ENCODE measurements at places on chromosomes 5 and 9.
A peak's percentile ranks its signal among the peaks of the same experiment; 100 is the strongest.

GRCh38 chr5:43422143-43422542 lies 10.0 kb upstream of the CCL28 start:
- ATAC-seq, result no peak

DNA sequence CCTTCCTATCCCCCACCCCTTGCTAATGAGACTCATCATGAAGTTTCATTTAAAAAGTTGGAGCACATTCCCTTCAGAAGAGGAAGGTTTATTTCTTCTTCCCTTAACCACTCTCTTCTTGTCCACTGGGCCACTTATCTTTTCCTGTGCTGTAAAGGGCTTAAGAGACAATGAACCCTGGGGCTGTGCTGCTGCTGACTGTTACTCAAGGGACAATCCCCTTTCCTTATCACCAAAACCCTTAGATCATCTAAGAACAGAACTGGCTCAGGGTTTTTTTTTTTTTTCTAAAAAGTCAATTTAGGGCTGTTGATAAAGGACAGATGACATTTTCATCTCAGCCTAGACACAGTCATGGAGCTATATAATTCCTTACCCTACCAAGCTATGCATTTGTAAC lies 29.6 kb downstream of the CAPSL start:
- ATAC-seq, result peak; percentile 29

DNA sequence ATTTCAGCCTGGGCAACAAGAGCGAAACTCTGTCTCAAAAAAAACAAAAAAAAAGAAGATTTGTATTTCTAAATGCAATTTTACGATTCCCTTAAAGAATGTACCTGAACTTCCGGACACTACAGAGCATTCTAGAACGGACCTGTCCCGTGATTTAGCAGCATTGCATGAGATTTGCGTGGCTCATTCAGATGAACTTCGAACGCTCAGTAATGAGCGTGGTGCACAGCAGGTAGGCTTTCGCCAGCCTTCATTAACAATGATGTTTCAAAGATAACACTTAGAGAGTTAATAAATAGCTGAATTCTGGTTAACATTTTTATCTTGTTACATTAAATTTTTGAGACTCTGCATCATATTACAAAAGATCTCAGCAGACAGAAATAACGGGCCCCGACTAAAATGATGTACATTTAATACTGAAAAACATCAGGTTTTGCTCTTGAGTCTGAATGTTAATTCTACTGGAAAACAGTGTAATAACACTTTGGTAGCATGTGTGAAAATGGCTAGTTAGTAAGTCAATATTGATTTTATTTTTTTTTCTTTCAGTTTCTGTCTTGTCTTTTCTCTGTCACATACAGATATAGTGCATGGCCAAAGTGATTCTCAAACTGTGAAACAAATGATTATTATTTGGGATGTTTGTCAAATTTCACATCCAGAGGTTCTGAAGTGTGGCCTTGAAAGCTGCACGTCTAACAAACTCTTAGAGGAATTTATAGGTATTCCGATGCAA lies 23.3 kb downstream of the CCNH start:
- ATAC-seq, result no peak

DNA sequence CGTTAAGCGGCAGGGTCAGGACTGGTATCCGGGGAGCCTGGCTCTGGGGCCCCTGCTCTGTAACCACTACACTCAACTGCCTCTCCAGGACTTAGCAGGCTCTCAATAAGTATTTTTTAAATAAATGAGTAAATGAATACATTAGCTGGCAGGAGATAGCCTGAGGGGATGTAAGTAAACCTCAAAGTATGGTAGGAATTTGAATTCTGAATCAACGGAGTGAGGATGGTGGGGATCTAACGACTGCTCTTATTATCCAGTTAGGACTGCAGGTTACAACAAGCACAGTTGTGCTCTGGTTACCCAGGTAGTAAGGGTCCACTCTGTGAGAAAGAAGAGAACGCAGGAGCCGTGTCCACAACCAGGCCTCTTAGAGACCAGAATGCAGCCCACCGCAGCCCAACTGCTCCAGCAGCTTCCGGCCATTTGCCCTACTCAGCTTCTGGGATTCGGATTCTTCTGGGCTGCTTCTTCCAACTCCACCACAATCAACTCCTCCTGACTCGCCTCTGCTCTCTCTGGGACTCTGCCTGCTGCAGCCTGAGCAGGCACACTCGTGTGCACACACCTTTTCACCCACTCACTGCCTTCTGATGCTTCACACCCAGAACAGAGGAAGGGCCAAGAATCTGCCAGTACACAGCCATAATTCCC lies 52.6 kb downstream of the MED27 start:
- no peak for ATAC-seq

DNA sequence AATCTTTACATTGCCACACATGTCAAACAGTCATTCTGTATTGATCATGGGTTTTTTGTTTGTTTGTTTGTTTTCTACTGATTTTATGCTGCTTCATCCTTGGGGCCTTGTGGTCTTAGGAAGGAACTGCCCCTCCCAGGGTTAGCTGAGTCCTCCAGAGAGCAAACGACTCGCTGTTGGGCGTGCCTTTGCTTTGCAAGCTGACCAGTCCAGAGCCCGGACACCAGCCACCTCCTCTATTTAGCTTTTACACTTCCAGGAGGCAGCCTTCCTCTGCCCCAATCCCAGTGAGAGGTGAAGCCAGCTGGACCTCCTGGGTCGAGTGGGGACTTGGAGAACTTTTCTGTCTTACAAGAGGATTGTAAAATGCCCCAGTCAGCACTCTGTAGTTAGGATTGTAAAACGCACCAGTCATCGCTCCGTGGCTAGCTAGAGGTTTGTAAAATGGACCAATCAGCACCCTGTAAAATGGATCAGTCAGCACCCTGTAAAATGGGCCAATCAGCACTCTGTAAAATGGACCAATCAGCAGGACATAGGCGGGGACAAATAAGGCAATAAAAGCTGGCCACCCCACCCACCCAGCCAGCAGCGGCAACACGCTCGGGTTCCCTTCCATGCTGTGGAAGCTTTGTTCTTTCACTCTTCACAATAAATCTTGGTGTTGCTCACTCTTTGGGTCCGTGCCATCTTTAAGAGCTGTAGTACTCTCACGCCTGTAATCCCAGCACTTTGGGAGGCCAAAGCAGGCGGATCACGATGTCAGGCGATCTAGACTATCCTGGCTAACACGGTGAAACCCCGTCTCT lies 154.4 kb downstream of the ERCC6L2 start:
- ATAC-seq, result no peak

DNA sequence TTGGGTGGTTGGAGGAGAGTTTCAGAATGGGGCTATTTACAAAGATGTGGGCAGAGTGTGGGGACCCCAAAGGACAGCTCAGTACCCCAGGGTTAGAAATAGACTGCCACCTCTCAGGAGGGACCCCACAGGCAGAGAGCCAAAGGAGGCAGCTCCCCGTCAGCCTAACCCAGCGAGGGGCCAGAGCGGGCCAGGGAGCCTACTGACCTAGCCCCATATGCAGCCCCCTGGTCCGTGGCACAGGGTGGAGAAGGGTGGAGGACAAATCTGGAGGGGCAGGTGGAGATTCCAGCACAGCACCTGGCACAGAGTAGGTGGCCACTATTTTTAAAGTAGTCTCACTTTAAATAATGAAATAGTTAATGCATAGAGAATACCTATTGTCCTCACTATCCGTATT lies 67.2 kb upstream of the ANGPTL2 start:
- no peak for ATAC-seq

DNA sequence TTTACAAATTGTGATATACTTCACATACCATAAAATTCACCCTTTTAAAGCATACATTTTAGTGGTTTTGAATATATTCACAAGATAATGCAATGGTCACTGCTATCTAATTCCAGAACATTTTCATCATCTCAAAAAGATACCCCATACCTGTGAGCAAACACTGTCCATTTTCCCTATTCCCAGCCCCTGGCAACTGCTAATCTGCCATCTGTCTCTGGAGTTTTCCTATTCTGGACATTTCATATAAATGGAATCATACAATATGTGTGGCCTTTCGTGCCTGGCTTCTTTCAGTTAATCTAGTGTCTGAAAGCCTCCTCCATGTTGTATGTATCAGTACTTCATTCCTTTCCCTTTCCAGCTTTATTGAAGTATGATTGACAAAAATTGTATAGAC lies 14.7 kb downstream of the SNX30 start:
- ATAC-seq, result no peak

DNA sequence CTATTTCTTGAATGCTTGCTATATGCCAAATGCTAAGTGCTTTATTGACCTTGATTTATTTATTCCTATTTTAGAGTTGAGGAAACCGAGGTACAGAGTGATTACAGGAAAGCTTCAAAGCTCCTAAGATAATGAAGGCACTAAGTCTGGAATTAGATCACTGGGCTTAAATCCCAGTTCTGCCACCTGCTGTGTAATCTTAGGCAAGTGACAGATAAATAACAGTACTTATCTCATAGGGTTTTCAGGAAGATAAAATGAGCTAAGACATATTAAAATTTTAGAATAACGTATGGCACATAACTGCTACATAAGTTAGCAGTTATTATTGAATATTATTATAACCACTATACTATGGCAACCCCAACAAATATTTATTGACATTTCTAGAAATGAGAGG lies 843.8 kb downstream of the DTWD2 start:
- no peak for ATAC-seq

- ATAC-seq, result peak; percentile 61
Measured at GRCh38 chr5:159427180-159428012, 97.1 kb upstream of the IL12B start.

DNA sequence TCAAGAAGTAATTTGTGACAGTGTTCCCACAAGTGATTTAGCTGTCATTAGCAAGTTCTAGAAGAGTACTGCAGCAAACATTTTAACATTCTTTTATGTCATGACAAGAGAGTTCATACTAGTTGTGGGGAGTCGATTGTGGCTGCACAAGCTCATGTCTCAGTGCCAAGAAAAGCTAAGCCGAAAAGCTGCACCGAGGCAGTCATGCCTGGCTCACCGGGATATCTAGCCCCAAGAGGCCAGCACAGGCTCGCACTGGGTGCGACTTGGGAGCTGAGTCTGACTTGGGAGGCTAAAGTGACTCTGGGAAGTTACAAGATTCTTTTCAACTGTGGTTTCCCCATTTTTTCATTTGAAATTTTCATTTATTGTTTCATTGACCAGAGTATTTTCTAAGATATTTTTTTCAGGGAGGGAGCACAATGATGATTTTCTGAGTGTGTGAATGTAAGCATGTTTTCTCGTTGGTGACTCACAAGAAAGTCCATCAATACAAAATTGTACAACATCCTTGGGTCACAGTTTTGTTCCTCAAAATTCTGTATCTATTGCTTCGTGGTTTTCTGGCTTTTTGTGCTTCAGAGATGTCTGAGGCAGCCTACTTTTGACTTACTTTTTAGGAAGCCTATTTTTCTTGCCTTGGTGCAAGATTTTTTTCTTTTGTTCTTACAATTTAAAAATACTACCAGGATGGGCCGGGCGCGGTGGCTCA lies 18.7 kb downstream of the CAST start:
- no peak for ATAC-seq

DNA sequence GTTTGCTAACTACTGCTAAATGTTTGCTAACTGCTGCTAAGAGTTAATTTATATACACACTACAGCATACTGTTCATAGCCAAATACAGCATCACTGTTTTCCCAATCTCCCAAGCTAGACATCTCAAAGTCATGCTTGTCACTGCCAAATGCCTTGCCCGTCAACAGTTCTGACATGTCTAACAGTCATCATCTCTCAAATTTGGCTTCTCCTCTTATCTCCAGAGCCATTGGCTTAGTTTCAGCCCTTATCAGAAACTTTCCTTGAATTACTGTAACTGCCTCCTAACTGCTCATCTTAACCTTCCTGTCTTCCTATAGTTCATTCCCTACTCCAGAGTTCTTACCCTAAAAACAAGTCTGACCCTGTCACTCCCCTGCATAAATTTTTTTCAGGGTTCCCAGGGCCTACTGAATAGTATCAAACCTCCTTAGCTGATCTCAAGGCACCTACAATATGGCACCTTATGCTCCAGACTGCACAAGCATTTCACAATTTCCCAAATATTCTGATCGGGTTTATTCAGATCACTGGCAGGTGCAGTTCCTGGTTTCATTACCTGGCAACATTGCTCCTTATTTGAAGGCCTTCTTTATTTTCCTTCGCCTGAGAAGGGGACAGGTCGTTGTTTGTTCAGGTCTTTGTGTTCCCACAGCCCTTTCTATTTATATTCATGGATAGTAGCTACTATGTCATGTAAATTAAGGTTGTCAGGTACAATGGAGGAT lies 55.9 kb upstream of the ANKRD55 start:
- ATAC-seq, result no peak

DNA sequence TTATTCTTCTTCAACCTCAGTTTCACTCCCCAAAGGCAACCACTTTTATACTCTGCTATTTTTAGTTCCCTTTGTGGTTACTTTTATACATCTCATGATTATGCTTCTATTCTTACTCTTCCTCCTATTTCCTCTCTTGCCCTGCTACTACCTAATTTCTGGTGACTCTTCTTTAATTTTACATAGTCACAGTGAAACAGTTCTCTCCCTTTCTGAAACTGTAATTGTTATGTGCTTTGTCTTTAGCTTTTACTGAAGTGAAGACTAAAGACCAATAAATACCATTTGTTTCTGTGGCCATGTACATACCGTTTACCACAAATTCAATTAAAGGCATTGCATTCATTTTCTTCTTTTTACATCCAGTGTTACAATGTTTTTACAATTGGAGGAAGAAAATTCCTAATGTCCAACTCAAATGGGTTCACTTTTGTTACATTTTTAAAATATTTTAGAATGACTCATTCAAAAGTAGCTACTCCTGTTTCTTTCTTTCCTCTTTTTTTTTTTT lies 410.6 kb downstream of the PSAT1 start:
- no peak for ATAC-seq

GRCh38 chr5:16595881-16596580 lies 20.8 kb downstream of the RETREG1 start:
- no peak for ATAC-seq

GRCh38 chr9:36862206-36863145 lies 171.6 kb downstream of the PAX5 start:
- ATAC-seq, result no peak

- no peak for ATAC-seq
Measured at GRCh38 chr5:161545344-161546094, 1.0 kb downstream of the GABRB2 start.

DNA sequence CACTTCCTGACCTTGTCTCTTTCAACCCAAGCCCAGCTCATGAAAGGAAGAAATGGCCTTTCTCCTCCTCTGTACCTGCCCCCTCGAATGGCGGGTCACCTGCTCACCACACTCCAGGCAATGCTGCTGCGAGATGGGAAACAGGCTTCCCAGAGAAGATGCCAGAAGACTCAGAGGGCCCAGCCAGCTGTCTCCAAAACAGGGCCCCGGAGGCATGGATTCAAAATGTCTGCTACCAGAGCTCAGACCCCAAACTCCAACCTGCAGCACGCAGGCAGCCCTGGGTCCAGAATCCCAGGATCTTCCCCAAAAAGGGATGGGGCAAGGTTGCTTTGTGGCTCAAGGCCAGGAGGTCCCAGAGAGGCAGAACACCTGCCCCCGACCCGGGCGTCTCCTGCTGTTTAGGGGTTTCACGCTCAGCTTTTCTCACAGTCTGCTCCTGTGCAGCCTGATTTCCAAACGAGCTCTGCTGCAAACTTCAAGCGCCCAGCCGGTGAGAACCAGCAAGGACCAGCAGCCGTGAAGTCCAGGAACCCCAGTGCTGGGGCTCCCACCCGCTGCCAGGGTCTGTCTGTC lies 42.5 kb downstream of the VAV2 start:
- ATAC-seq, result no peak

GRCh38 chr9:113986931-113987330 lies 91.2 kb downstream of the AMBP start:
- no peak for ATAC-seq

Measured in activated T-helper 17 cell treated with anti-CD3 and anti-CD28 coated beads, Interleukin-2, amount 50 U/mL, for 72 hours (primary cell).